RKO (cell line): ENCODE measurements at places on chromosomes 7 and 10.

DNA sequence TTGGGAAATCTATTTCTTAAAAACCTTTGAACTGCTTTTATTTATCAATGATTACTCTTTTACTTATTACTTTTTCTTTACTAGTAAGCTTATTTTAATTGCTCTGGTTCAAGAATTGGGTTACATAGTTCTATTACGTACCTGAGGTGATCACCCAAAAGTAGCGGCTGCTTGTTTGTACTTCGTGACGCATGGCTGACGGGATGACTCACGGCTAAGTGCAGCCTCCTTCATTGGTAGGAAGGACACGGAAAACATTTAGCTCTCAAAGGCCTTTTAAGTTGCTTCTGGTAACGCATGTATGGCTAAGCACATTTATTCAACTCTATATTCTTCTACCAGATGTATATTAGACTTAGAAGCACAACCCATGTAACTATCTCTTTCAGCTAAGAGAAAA is 285.8 kb upstream of the SP4 start:
- DNase-seq: peak; percentile 22

DNA sequence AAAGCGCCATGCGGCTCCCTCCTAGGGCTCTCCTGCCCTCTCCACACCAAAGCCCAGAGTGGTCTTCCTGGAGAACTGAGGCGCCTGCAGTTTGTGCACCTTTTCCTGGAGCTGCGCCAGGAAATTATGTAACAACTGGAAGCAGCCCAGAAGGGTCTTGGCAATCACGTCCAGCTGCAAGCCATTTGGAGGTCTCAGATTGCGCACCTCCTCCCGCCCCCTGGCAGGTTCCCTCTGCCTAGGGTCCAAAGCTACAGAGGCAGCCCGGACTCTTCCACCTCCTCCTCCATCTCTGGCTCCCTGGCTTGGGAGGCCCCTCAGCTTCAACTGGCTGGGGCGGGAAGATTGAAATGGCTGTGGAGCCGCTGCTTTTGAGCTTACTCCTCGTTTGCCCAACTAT is 34.0 kb upstream of the SFTPD start:
- no peak for DNase-seq

DNA sequence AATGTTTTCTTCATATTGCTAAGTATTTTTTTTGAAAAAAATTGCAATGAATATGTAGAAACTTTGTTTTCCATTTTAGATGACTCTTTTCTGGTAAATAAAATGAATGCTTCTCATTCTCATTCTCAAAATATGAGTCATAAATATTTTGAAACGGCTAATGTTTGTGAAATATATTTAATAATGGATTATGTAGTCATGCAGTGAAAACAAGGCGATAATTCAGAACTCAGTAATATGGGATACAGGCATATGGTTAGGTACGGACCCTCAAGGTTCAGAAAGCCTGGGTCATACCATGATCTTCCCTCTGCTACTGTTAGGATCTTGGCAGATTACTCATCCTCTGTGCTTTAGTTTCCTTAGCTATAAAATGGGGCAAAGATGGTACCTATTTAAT is 46.2 kb upstream of the SLC39A12 start:
- no peak for DNase-seq

GRCh38 chr7:47301105-47301477 is 280.8 kb downstream of the TNS3 start:
- DNase-seq: no peak

- no peak for DNase-seq
These were observed 83.3 kb upstream of the PDZD8 start for GRCh38 chr10:117458571-117458970.

- DNase-seq: no peak
These were observed 7.3 kb upstream of the RHOBTB1 start for GRCh38 chr10:60951272-60951724.

DNA sequence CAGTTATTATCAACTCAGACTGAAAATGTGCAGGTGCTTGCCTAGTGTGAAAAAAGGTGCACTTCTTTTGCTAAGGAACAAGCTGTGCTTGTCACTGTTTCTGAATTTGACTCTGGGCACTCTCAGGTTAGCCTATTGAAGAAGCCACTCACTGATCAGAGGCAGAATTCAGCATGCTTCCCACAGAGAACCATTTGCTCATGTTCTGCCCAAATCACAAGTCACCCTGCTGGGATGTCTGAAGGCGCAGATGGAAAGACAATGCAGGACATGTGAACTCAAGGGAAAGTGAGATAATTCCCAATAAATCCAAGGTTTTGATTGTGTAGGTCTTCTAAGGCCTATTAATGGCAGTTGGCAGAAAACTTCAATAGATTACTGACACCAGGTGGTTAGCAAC is 47.8 kb upstream of the CSTF2T start:
- DNase-seq: no peak

GRCh38 chr7:44681645-44682044 is 67.0 kb upstream of the ZMIZ2 start:
- DNase-seq: no peak

- no peak for DNase-seq
These were observed 591.0 kb downstream of the MAGI2 start for GRCh38 chr7:78862411-78862900.

DNA sequence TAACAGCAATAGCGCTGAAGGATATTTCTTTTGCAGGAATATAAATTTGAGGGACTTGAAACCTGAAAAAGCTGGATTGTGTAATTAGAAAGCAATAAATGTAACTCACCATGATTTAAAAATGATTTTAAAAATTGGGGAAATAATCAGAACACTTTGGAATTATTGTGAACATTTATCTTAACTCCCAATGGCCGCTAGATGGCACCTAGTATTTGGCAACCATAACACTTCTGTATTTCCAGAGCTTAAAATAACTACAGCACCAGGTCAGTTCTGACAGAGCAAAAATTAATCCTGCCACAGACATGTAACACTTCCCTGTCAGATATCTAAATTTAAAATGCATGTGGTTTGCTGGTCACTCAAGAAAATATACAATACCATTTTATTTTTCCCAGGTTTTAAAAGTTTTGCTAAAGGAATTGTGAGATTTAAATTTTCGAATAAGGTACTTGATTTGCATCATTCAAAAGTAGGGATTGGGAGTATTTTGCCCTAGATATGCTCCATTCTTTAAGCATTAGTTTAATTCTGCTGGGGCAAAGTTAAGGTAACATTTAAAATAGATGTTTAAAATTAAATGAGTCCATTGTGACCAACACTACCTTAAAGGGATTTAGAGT is 144.5 kb downstream of the PPP1R3A start:
- DNase-seq: peak; percentile 80

DNA sequence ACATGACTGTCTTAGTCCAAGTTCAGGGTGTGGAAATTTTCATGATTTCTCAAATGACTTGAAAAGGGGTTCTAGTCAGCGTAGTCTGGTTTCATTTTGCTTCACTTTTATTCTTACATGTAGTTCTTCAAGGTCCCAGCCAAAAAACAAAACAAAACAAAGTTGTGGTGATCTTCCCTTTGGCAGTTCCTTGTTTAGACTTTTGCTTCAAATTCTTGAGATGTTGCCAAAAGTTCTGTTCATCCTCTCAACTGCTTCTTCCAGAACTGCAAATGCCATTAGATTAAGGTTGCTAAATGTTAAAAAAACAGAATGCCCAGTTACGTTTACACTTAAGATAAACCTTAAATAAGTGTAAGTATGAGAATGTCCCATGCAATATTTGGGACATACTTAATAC is 370.8 kb upstream of the LRRTM3 start:
- DNase-seq: no peak

DNA sequence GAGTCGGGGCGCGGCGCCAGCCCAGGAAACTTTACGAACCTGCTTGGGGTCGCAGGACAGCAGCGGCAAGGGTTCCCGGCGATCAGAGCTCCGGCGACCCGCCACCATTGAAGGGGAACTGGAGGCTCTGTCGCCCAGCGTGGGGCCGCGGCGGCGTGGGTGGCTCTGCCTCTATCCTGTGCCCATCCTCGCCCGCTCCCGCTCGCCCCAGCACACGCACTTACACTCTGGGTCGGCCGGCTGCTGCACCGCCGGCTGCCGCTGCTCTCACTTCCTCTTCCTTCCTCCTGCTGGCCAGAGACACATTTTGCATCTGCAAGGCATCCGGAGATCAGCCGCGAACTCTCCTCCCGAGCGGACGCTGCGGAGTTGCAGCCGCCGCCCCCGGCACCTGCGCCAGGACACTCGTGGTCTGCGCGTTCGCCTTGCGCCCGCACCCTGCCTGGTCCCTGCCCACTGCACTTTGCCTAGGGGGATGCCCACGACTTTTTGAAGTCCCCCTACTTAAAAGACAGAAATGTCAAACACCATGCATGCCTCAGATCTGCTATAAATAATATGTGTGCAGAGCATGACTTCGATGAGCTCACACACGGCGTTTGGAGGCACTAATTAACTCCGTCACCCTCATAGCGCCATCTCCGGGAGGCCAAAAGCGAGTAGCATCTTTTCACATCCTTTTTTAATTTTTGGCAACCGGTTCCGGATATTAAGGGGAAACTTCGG is at the start of gene ELMO1:
ELMO1 (minus strand) TSS at position 229 of the 726 bp plus-strand sequence. CDS start 106,174 bp downstream, outside the sequence.
- DNase-seq: no peak

GRCh38 chr7:39321909-39322498 is 244.2 kb upstream of the YAE1 start:
- no peak for DNase-seq

GRCh38 chr7:96287132-96287531 is 34.8 kb downstream of the SLC25A13 start:
- no peak for DNase-seq

DNA sequence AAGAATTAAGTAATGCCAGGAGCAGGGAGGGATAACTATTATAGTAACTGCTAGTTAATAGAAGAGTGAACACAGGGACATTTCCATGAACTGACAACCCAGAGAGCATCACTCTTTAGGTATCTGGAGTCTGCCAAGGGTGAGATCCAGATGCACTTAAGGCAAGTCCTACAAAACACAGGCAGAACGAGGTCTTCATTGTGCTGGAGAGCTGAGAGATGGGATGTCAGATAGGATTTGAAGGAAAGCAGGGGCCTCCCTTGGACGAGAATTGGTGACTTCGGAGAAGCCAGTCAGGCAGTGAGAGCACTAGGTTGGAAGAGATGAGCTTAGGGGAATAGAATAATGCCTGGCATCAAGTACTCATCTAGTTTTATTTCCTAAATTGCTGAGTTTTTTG is 684.5 kb downstream of the GATA3 start:
- DNase-seq: no peak

GRCh38 chr7:3210531-3210930 is 90.5 kb upstream of the SDK1 start:
- DNase-seq: no peak

- DNase-seq: no peak
These were observed 294.3 kb downstream of the BBS9 start for GRCh38 chr7:33423646-33424020.

DNA sequence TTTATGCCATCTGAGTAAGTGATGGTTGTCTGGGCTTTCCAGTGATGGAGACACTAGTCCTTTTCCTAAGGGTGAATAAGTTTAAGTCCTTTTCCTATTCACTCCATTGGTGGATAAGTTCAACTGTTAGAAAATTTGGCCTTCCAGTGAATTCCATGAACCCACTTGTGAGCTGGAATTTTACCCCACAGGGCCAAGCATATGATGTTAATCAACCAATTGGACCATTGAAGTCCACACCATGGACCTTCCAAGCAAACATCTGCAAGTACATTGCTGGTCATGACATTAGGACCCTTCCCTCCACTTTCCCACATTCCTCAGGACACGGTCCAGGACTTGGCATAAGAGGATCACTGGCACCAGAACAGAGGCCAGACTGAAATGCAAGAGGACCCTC is 381.4 kb downstream of the RPS24 start:
- DNase-seq: no peak

DNA sequence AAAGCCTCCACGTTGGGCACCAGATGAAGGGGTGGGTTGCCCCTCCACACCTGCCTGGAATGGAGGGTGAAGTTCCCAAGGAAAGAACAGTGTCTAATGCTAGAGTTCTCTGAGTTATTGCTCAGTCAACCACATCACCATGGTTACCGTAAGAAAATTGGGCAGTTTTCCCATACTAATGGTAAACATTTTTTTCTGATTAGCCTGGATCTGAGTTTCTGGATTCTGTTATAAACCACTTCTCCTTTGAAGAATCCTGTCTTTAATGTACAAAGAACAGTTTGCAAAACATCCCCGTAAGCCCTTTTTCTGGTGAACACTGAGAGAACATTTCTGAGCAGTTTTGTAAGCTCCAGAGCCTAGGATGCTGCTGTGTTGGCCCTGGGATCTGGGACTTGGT is 45.5 kb downstream of the ABCC2 start:
- DNase-seq: no peak

DNA sequence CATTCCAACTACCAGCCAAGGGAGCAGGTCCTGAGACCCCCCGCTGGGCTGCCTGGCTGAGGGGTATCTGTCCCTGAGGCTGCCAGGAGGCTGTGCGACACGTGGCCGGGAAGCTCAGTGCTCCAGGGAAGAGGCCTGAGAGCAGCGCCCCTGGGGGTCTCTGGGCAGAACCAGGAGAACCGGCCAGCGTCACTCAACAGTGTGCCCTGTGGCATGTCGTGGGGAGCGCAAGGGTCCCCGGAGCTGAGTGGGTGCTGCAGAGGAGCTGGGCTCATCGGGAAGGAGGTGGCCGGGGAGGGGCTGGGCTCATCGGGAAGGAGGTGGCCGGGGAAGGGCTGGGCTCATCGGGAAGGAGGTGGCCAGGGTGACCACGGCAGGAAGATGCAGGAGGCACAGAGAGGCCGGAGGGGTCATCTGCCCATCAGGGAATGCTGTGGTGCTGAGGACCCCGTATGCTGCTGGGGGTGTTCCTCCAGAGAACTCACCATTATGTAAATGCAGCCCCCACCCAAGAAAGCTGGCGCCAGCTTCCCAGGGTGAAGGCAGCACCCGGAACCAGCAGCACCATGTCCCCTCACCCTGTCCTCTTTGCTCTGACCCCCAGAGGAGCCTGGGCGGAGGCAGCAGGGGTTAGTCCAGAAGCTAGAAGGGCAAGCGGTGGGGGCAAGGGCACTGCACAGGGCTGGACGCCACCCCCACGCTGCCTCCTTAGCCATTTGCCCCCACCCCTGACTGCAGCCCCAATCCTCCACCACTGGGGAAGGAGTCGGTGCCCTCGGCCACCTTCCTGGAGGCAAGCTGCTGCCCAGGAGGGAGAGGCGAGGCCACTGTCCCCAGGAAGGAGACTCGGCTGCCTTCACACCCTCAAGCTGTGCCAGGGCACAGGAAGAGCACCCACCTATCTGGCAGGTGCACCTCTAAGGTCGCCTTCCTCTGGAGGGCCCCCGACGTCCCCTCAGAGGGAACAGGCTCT is 33.3 kb downstream of the CALML3 start:
- DNase-seq: no peak

DNA sequence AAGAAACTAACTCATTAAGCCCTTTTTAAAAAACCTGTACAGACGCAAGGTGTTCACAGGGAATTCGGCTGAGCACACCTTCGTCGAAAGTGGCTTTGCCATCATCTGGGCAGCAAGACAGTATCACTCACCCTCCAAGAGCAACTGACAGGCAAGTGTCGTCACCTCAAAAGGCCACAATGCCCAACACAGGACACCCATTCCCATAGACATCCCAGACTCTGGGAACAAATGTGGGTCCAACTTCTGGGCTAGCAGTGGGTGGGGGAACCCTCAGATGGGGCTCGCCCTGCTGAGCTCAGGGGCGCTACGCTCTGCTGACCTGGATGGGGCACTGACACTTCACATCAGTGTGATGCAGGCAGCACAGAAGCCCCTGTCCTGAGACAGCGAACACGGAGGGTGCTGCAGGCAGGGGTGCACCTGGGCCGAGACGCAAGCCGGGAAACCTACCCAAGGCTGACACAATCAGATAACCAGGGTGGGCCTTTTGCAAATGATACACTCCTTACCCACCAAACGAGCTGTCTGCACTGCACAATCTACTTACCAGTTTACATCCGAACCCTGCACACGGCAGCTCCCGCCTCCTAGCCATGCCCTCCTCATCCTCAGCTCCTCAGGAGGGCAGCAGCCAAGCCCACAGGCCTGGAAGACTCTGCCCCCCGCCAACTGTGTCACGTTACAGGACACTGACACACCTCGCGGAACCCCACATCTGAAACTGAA is 1.7 kb downstream of the DIP2C start:
- no peak for DNase-seq
